NK-92 treated with Interleukin-12 subunit alpha and Interleukin-12 subunit beta, amount 100 ng/mL, for 24 hours (cell line): ENCODE measurements at places on chromosomes 2 and 18.

DNA sequence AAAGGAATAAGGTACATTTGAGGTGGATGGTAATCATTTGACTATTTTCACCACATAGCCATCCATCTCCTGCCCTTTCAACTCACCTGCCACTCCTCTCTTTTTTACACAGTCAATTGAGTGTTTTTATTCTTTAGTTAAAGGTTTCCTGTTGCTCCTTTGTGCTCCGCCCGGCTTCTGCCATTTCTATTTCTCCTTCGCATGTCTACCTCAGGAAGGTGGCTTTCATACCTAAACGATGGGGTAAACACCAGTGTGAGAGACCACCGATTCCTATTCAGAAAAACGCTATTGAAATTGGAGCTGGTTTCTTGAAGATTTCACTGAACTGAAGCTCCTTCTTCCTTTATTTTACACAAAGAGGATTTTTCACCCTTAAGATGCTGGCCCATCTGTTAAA is 1628.0 kb upstream of the PIK3C3 start:
- no peak for DNase-seq

DNA sequence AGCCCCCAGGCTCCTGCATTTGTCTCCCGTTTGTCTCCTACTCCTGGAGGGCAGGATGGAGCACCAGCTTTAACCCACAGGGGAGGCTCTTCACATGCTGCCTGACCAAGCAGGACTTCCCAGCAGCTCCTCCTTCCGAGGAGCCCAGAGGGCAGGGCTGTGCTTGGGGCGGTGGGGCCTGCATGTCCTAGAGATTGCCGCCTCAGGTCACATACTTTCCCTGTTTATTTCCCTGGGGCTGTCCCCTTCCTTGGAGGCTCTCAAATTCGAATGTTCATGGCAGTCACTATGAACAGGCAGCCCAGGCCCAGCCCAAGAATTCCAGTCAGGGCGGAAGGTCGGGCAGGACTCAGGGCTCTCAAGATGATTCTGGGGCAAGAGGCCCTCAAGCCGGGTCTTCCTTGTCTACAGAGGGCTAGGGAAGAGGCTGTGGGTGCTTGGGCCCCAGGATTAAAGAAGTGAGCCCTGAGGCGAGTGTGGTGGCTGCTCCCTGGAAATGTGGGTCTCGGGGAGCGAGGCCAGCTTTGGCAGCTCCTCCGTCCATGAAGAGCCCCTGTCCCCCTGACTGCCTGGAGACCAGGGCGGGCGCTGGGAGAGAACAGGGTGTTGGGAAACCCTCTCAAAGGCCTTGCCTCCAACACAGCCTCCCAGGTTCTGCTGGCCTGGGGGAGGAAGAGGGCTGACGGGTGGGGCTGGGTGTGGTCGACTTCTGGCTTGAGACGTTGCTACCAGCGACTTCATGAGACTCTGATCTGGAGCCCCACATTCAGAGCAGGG is 48.9 kb upstream of the HPCAL1 start:
- no peak for DNase-seq

- no peak for DNase-seq
These were observed 130.0 kb downstream of the PRKCE start for GRCh38 chr2:45781464-45781811.

GRCh38 chr2:68156419-68156818 is 1.3 kb upstream of the PNO1 start:
- no peak for DNase-seq

DNA sequence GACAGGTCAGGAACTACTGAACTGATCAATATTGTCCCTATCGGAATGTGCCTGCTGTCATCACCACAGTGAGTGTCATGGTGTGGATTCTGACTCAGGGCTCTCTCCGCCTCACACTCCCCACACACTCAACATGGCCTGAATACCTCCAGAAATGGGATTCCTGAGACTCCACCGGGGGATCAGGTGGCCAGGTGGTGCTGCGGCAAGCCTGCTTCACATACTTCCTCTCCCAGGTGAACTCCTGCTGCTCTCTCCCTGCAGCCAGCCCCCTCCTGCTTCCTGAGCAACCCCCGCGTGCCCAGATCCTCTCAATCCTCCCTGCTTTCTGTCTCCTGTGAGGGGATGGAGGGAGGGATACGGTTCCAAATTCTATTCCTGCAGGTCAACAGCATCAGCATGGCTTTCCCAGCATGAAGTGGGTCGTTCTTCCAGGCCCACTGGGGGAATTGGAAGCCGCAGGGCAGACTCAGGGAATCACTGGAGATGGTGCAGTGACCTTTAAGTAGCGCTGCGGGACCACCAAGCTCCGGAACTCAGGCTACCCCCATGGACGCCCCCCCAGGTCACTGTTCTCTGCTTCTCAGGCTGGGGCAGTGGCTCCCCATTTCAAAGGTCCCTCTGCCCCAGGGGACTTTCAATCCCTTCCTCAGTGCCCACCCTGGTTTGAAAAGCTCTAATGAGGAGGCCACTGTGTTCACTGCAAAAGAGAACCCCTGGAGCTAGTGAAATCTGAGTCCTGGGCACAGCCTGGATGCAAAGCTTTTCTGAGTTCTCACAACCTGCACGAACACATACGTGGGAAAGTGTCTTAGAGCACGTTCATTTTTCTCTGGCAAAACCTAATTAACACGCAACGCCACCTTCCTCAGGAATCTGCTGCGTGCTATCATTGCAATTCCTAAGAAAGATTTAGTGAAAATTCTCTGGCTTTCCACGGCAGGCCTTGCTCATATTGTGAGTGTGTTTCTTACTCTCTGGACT is 168.4 kb downstream of the ZFP36L2 start:
- DNase-seq = no peak

DNA sequence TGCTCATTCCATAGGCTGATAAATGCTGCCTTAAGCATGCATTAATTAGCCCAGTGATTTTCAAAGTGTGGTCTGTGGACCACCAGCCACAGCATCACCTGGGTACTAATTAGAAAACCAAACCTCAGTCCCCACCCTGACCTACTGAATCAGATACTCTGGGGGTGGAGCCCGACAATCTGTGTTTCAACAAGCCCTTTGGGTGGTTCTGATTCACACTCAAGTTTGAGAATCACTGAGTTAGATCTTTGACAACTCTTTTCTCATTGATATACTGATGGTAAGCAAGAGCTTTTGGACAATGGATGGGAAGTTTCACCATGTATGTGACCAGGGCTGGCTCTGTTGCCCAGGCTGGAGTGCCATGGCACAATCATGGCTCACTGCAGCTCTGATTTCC is 95.9 kb downstream of the ZCCHC2 start:
- no peak for DNase-seq

DNA sequence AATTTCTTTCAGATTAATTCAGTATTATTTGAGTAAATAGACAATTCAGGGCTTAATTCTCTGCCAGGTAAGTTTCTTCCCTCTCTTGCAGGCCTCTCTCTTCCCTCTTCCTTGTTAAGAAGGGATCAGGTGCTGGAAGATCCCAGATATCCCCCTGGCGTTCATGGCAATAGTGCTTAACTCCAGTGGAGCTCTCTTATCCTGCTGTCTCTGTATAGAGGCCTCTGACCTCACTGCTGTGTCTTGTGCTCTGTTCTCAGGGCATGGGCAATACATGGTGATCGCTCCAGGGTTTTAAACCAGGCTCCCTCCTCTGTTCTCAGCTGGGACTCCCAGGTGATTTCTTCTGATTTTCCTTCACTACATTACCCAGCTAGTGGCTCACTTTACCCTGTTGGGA is 226.8 kb downstream of the MC4R start:
- DNase-seq = no peak

DNA sequence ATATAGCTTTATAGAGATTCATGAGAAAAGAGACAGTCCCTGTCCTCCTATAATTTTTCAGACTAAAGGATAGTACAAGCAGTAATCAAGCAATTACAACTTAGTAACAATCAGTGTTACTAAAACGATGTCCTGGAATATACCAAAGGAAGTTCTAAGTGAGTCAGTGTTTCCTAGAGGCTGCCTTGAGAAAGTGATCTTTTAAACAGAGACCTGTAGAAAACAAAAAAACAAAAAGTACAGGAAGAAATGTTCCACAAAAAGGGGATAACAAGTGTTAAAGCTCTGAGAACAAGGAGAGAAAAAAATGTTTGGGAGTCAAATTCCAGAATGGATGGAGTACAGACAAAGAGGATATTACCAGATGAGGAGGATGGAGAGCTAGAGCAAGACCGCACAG is 556.4 kb downstream of the ERBB4 start:
- no peak for DNase-seq

DNA sequence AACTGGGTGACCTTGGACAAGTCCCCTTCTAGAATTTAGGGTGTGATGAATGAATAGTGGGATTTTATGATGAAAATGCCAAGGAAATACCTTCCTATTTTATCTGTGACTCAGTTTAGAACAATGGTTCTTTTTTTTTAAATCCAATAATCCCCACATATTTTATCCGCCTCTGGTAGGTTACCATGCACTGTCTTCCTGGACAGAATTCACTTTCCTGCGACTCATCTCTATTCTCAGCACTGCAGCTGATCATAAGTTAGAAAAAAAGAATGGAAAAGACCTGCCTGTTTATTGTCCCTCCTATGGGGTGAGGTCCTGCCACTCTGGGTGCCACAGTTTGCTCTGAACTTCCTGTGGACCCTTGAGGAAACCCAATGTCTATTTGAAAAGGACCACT is 73.1 kb downstream of the IRS1 start:
- no peak for DNase-seq

DNA sequence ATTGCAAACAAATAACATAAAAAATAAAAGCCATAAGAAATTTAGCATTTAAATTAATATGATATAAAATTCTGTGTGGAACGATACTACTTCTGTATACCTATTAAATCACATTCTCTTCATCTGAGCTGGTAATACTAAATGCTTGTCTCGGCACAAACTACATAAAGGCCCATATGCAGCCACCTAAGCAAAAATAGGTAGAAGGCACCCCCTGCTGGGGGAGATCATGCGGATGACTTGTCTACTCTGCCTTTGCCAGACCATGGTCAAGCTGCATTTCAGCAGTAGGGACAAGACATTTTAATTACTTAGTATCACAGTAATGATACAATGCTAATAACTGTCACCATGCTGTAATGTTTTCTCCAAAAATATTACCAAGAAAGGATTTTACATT is 108.0 kb downstream of the CDH19 start:
- peak; percentile 19 for DNase-seq

GRCh38 chr2:145757503-145758246 is 1237.8 kb upstream of the ZEB2 start:
- DNase-seq = no peak

GRCh38 chr2:48227617-48228344 is 302.2 kb upstream of the STON1 start:
- no peak for DNase-seq

DNA sequence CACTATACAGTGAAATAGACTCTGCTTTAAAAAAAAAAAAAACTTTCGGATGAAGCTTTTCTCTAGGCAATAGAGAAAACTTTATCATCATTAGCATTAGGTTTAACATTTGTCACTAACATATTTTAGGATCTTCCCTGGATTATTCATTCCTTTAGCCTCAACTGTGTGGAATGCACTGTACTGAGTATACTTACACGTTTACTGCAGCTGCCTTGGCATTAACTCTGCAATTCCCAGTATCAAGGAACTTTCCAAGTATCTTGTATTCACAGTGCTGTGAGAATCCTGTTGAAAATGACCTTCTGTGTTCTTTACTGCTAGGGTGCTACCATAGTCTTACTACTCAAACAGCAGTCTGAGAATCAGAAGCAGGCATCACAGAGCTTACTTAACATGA is 328.2 kb upstream of the COL3A1 start:
- DNase-seq = no peak

GRCh38 chr2:235541838-235542549 is 48.2 kb downstream of the AGAP1 start:
- DNase-seq = no peak

- DNase-seq = no peak
These were observed 127.8 kb downstream of the MREG start for GRCh38 chr2:215885536-215885935.

DNA sequence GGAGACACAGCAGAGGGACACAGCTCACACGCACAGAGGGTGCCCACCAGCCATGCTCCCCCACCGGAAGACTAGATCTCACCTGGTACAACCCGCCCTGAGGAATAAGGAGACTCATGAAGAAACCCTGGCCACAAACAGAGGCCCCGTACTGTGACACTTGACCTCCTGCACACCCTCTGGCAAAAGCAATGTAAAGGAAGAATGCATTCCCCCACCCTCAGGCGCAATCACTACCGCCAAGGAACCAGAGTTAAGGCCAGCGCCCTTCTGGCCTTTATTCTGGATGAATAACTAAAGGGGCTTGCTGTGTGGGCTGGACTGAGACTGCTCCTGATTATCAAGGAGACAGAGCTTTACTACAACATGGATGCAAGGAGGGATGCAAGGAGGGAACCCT is 509.2 kb upstream of the SPHKAP start:
- DNase-seq = no peak

- no peak for DNase-seq
These were observed 68.6 kb downstream of the CCDC138 start for GRCh38 chr2:108855194-108855593.

DNA sequence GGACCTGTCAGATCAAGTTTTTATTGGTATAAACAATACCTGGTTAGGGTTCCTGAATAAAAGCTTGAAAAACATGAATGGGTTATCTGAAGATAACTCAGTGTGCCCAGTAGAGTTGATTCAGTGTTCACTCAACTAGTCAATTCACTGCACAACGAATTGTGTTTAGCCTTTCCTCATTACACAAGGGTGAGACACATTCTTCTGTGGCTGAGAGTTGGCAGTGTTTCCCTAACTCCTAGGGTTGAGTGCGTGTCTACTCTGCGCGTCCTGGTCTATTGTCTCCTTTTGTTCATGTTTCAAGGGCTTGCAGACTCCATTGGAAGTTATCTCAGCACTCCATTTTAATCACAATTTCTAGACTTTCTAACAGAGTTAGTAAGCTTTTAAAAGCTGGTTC is 32.8 kb upstream of the TMEM178A start:
- DNase-seq = no peak

DNA sequence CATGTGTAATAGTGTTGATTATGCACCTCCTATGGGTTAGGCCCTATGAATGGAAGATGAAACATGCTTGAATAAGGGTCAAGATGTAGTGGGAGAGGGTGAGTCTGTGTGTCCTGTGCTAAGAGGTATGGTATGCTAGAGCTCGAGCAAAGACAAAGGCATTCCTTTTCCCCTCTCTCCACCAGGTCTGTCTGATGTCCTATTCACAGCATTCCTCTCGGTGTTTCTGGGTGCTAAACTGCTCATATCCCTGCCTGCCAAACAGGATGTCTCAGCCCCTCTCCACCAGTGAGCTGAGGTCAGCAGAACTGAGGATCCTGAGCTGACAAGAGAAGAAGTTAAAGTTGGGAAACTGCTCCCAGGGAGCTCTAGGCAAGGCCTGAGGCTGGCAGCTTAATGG is 344.9 kb downstream of the TSN start:
- DNase-seq = no peak

DNA sequence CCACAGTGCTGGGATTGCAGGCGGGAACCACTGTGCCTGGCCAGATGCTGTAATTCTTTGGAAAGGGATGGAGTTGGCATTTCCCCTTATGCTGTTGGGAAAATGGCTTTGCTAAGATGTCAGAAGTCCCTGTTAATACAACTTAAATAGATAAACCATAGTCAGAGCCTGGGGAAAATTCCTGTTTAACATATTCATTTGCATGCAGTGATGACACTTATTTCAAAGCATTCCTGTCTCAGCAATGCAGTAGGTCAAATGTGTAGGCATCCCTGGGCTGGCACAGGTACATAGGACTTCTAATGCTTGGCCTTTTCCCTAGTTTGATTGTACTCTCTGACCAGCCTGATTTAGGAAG is 38.6 kb downstream of the RAMP1 start:
- no peak for DNase-seq
